ENCODE measurements at places on chromosomes 16 and 17.
A peak's percentile ranks its signal among the peaks of the same experiment; 100 is the strongest.

DNA sequence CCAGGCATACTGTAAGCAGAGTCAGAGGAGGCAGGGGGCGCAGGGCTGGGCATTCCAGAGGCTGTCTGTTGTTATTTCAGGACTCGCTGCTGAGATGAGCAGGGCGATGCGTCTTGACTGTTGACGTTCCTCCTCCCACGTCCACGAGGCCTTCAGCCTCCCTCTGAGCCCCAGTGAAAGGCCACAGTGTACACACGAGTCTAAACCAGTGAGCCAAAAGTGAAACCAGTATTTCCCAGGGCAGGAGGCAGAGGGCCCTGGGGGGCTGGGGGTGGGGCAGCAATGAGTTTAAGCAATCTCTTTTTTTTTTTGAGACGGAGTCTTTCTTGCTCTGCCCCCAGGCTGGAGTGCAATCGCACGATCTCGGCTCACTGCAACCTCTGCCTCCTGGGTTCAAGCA lies 21.5 kb downstream of the SMTNL2 start:
- DNase-seq = no peak

GRCh38 chr17:80426671-80427326 lies 11.8 kb downstream of the ENDOV start:
- DNase-seq = peak; percentile 83

DNA sequence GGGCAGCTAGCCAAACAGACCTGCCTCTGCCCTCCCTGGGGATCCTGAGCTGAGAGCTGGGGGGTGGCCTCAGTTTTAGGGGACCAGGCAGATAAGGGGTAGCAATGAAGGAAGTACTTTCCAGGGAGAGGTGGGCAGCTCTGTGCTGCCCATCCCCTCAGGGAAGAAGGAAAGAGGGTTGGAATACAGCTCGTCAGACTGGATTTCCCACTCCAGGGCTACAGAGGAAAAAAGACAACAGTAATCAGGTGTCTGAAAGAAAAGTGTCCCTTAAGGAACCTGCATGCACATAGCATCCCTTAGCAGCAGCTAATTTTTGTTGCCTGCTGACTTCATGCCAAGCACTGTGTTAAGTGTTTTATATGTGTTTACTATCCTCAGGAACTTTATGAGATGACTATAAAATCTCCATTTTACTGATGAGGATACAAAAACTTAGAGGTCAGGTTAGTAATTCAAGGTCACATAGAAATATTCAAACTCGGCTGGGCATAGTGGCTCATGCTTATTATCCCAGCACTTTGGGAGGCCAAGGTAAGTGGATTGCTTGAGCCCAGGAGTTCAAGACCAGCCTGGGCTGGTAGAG lies 3.2 kb upstream of the MRPL58 start:
- no peak for DNase-seq

GRCh38 chr16:89094252-89094879 lies 714 bp downstream of the ACSF3 start:
- no peak for DNase-seq

GRCh38 chr17:47696717-47697642 lies 3.0 kb downstream of the TBKBP1 start:
- no peak for DNase-seq

GRCh38 chr17:74923538-74924249 lies 379 bp upstream of the OTOP2 start:
- peak; percentile 58 for DNase-seq

DNA sequence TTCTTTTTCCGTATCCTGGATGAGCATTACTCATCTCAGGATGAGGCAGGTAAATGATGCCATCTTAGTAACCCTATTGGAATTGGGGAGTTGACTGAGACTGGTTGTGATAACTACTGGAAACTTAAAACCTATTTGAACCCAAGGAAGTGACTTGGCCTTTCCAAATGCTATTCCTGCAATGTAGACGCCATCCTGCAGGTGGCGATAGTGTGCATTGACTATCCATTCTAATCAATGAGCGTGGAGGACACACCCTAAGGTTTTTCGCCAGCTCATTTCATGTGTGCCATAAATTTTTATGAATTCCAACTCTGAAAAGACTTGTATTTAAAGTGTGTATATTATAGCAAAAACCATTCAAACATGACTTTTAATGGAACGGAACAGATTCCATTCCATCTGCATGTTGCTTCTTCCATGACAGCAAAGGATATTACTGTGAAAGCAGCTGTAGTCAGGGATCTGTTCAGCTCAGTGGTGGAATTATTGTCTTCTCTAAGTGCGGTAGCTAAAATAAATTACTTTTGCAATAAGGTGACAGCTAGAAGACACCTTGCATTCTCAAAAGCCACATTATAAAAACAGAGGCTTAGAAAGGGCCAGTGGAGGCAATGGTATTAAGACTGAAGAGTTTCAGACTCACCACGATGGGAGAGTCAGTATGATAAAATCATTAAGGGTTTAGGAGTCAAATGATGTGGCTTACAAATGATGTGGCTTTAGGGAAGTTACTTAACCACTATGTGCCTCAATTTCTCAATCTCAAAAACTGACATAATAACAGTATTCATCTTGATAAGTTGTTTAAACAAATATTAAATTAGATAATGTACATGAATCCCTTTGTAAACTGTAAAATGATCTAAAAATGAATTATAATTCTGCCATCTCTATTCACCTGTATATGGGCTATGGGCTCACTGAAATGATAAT lies 55.5 kb downstream of the SYT17 start:
- no peak for DNase-seq

GRCh38 chr17:4691686-4692085 lies 12.3 kb downstream of the PELP1 start:
- no peak for DNase-seq

DNA sequence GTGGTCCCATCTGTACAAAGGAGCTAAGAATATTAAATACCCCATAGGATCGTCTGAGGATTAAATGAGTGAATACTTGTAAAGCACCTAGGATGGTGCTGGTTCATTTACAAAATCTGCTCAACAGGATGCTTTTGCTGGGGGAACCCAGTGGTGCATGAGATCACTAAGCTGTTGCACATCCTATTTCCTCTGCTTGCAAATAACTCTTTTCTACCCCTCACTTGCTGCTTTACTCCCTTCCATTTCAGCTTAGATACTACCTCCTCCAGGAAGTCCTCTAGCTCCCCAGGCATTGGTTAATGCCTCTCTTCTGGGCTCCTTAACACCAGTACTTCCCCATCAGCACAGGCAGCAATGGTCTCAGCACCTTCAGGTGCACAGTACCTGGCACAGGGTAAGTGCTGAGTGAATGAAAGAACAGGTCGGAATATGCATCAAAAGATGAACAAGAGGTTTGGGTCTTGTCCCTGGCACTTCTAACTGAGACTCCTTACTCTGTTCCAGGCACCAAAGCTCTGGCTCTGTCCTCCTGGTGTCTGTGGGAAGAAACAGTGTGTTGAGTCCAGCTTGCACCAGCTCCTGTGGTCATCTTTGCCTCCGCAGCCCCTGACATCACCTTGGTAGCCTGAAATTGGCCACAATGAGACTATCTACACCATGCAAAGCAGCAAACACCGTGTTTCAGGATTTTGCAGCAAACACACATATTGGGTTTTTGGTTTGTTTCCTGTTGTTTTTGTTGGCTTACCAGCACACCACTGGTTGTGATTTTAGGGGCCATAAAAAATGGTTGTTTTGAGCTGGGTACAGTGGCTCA lies 24.1 kb upstream of the IL21R start:
- no peak for DNase-seq

DNA sequence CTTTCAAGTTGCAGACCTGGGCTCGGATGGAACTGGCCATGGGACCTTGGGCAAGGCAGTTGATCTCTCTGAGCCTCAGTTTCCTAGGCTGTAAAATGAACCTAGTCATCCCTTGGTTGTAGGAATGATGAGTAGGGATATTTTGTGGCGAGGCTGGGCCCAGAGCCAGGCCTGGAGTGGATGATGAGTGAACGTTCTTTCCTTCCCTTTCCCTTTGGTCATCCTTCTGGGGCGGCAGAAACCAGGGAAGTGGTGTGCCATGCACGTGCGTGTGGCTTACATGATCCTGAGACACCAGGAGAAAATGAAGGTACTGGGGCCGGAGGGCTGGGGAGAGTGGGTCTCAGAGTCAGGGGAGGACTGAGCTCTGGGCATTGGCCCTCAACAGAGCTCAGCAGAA lies 8.4 kb downstream of the FBRS start:
- DNase-seq = no peak

DNA sequence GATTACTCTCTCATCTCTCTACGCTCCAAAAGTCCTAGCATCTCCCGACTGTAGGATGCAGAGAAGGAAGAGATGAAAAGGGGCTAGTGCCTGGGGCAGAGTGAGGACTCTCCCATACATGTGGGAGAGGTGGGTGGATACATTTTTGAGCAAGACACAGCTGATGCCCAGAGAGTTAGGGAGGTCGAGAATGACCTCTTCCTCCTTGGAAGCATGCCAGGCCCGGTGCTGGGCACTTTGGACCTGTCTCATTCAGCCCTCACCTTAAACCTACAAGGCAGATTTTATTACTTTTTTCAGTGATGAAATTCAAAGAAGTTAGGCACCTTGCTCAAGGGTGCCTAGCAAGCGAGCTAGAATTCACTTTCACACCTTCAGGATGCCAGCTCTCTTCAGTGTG lies 38.2 kb downstream of the WSCD1 start:
- DNase-seq = no peak

DNA sequence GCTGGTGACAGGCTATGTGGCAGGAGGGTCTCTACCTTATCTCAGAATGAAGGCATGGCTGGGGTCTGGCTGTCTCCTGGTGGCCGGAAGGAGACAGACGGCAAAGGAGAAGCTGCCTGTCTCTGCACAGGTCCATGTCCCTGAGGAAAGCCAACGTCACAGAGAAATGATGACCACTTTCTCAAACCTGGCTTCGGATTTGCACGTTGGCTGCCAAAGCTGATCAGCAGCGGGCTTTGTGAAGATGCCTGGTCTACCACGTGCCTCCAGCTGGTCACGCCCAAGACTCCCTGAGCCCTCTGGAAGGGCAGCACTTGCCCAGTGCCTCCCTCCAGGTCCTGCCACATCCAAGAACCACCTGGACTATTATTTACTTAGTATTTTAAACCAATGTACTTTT lies 8.4 kb downstream of the DEXI start:
- DNase-seq = no peak

Measured in activated T-helper 9 cell treated with anti-CD3 and anti-CD28 coated beads, Interleukin-2, amount 50 U/mL, for 16 hours (primary cell).